Fibroblast of villous mesenchyme (primary cell): ENCODE measurements at places on chromosomes 11 and 22. TPM values are rescaled to one million over a fixed set of nuclear protein-coding genes. Genes with fewer than 3 reads are reported as not detected.

The SLC25A45 gene
- total RNA-seq: 1.7 and 2.9 TPM in 2 replicates

The POU2AF2 gene
- total RNA-seq: not detected in 2 replicates

The TIGD3 gene
- under 0.01 TPM in 1 of 2 replicates, not detected in the other for total RNA-seq

The SHISAL1 gene
- total RNA-seq: 3.0 and 4.5 TPM in 2 replicates

- peak; percentile 26 for DNase-seq
These were observed at the start of gene DKK3 for GRCh38 chr11:12007769-12008737. Gene DKK3, minus strand, starts transcription at chr11:12008626. Its CDS starts 44 bp downstream, at chr11:12008582.

The BATF2 gene
- 0.86 and 1.3 TPM in 2 replicates for total RNA-seq

The CARD10 gene
- 3.0 and 3.5 TPM in 2 replicates for total RNA-seq

DNA sequence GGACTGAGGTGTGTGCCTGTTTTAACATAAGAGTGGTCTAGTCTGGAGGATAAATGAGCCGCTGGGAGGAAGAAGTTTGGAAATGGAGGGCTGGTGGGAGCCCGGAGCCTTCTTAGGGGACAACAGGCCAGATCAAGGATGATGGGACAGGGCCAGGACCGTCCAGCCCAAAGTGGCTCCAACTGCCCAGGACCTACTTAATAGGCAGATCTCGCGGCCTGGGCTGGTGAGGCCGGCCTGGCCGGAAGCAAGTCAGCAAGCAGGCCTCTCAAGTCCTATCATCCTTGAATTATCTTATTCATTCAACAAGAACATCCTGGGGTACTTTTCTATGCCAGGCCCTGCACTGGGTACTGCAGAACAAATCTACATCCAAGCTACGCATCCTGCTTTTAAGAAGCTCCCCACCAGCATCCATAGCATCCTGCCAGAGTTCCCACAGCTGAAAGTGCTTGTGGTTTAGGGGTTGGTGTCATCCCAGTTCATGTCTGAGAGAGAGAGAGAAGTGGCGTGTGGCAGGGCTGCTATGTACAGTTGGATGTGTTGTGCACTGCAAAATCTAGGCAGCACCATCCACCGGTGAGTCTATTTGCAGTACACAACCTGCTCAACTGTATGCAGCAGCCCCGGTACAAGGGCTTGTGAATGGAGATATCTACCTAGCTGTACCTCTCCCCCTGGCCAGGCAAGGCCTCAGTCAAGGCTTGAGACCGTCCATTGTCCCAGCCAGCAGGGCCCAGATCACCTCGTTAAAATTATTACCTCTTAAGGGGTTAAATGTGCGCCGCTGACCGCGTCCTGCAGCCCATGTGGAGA lies 82.1 kb downstream of the FBLN1 start:
- DNase-seq: no peak
